Stimulated activated CD8-positive, alpha-beta memory T cell treated with anti-CD3 and anti-CD28 coated beads, Interleukin-2, amount 100 ng/mL, for 1 hour (primary cell): ENCODE measurements at places on chromosomes 12 and 14.
A peak's percentile ranks its signal among the peaks of the same experiment; 100 is the strongest.

GRCh38 chr12:89353823-89354611 lies 1.7 kb upstream of the DUSP6 start:
- DNase-seq = peak; percentile 33

DNA sequence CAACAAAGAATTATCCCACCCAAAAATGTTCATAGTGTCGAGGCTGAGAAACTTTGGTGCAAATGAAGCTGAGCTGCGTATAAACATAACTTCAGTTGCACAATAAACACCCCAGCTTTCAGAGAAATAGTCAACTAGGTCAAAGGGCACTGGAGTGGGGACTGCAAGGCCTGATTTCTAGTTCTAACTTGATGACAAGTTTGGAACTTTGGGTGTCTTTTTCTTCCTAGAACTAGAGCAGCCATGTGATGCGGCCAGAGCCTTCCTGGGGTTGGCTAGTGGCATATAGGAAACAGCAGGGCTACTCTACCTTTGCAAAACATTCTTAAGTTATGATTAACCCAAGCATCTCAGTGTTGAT lies 298.4 kb upstream of the AMIGO2 start:
- DNase-seq = no peak

GRCh38 chr14:52937869-52938268 lies 13.0 kb downstream of the FERMT2 start:
- DNase-seq = no peak

GRCh38 chr12:50398931-50399330 lies 1.8 kb upstream of the LARP4 start:
- no peak for DNase-seq

DNA sequence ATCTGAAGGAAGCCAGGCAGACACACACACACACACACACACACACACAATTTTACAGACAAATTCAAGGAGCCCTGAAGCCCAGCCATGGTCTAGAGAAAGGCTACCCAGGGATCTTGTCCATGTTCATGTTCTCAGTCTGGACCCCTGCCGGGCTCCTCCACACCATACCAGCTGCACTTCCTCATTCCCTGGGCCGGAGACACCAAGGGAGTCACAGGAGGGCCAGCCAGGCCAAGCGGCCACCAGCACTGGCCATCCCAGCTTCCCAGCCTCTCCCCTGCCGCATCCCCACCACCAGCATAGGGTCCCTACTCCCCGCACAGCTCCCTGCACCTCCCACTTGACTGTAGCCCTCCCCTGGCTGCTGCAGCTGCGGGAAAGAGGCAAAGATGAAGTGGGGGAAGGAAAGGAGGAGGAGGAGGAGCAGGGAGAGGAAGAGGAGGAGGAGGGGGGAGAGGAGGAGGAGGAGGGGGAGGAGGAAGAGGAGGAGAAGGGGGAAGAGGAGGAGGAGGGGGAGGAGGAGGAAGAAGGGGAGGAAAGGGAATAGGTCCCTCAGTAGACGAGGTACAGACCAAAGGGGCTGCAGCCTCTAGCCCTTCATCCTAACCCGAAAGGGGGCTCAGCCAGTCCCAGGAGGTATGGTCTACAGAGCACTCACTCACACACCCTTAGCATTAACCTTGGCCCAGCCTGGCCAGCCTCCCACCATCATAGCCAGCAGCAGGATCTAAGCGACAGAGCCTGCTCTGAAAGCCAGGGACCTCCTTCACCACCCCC lies 293.2 kb downstream of the DPF3 start:
- no peak for DNase-seq

- peak; percentile 17 for DNase-seq
These were observed at the start of gene PPP1R36 for GRCh38 chr14:64549791-64550620. Gene PPP1R36 (plus strand): TSS chr14:64549961. CDS start chr14:64549998, 37 bp downstream.

GRCh38 chr12:60240891-60241290 lies 645.1 kb downstream of the SLC16A7 start:
- no peak for DNase-seq

DNA sequence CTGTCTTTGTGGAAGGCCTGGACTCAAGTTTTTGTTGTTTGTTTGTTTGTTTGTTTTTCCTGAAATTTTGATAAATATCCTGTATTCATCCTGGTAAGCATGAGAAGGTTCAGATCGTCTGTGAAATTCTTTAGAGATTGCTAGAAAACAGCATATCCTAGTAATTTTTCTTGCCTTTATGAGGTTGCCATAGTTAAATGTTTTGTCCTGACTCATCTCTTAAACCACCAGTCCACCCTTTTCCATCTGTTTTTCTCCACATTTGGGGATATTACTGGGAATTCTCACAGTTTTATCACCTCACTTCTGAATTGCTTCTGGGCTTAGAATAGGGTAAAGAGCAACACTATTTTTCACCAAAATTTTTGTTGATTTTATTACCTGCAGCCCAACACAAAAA lies 248.3 kb downstream of the FBXL14 start:
- DNase-seq = no peak

DNA sequence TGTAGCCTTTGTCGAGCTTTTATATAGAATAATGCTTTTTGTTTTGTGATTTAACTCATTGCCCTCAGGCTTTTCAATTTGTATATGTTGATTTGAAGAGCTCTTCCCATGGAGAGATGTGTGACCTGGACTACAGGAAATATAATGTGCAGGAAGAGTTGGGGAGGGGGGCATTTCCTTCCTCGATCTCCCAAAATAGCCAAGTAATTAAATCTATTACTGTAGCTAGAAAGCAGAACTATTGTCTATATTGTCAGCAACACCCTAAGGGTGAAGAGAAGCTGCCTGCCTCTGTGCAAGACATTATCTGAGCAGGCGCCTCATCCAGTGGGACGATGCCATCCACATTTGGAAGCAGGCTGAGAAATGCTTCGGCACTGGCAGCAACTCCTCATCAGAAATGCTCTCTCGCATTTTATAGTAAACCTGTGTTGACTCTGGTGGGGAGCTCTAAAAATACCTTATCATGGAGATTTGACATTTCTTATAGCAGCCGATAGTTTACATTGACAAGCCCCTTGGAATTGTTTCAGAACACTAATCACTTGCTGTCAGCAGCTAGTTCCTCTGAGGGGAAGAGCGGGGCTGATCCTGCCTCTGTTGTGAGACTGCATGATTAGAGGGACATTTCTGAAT lies 392.5 kb upstream of the RGS6 start:
- DNase-seq = no peak

DNA sequence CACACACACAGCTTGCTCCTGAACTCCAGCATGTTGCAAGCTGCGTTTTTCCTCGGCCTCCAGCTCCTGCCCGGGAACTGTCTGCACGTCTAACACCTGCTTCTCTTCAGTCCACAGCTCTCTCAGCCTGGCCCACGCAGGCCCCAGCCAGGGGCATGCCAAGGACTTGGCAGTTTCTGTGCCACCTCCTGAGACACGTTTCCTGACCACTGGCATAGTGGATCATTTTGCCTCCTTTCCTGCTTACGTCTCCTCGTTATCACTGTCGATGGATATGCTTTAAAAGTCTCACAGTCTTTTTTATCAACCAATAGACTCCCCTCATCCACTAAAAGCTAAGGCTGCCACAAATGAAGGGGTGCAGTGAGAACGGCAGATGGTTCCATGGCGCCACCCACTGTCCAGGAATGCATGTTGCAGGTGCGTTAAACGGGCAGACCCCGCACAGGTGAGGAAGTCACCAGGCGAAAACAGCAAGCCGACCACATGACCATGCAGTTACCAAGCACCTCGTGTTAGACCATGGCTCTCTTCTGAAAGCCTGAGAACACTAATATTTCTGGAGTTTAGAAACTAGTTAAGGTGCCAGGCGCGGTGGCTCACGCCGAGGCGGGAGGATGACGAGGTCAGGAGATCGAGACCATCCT lies 14.7 kb upstream of the TEAD4 start:
- DNase-seq = peak; percentile 25

DNA sequence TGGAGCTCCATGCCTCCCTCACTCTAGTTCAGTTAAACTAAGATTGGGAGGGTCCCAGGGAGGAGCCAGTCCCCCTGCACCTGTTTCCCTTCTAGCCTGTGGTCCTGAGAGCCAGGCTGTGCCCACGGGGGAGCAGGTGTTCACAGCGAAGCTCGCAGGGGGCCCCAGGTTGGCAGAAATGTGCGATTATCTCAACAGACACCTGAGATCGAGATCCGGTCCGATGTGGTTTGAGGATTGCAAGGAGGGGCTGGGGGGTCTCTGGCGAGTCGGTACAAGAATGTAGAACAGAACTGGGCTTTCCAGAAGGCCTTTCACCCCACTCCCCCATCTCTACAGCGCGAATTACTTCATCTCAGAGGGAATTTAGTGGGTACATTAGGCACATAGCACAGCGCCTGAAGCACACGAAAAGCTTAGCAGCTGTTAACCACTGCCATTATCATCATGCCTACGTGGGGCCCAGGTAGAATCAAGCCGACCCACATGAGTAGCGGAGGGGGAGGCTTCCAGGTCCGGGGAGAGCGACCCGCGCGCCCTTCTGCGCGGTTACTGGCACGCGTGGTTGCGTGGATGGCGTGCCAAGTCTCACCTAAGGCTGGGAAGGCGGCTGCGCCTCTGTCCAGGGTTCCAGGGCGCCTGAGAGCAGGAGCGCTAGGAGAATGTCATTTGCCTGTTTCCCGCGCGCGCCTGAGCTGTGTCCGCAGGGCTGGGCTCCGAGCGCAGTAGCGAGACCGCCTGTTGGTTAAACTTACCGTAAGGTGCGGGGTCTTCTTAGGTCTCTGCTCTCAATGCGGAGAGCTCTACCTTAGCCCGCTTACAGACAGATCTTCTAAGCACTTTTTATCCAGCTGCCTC lies 1539.5 kb upstream of the TMEM132C start:
- DNase-seq = no peak

DNA sequence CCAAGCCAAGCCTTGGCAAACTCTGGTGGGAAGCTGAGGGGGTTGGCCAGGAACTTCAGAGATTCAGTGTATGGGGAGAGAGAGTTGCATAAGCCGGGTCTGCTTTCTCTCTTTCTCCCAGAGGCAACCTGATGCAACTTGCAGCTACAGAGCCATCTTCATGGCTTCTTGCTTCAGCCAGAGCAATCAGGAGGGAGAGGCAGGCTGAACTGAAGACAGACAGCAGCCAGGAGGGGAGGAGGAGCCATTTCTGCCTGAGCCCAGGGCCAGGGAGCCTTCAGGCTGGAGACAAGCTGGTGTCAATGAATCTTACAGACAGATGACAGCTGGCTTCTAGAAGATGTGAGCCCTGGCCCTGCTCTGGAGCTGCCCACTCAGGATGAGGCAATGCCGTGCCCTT lies 18.7 kb downstream of the NPC2 start:
- no peak for DNase-seq

DNA sequence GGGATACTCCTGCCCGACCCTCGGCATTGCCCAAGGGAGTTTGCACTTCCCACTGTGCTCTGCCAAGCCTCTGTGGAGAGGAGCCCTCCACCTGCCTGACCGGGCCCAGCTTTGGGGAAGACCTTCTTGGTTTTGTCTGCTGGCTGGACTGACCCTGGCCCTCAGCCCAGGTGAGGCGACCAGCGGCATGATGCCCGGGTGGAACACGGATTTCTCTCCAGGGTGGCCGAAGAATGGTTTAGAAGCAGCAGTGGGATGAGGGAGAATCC lies 15.6 kb downstream of the ZBTB42 start:
- DNase-seq = no peak

- DNase-seq = no peak
These were observed 3.9 kb upstream of the TMEM233 start for GRCh38 chr12:119589634-119590033.

DNA sequence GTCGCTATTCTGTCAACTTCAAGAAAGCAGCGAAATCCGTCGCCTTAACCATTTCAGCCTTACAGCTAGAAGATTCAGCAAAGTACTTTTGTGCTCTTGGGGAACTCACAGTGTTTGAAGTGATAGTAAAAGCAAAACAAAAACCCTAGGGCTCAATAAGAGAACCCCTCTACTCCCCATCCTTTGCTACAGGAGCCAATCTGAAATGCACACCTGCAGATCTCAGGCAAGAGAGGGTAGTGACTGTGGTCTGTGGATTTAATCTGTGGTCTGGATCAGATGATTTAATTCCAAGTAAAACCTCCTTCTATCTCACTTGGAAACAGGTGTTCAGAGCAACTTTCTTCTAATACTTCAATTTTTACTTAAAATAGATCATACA lies 422.9 kb upstream of the OR4E1 start:
- no peak for DNase-seq

- no peak for DNase-seq
These were observed 16.7 kb downstream of the AK7 start for GRCh38 chr14:96408608-96409007.

GRCh38 chr14:64531567-64531966 lies 9.0 kb upstream of the HSPA2 start:
- DNase-seq = no peak

DNA sequence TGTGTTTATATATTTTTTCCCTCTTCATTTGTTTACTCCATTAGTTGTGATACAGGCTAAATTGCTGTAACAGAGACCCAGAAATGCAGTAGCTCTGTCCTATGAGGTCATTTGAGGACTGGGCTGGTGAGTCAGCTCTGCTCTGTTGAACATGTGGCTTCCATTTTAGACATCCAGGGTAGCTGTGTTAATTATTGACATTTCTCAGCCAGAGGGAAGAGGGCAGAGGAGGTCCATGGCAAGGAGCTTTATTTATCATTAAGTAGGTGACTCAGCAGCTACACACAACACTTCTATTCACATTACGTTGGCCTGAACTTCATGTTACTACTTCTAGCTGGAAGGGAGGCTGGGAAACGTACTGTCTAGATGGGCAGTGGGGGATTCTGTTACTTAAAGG lies 85.4 kb downstream of the PTCSC3 start:
- no peak for DNase-seq

DNA sequence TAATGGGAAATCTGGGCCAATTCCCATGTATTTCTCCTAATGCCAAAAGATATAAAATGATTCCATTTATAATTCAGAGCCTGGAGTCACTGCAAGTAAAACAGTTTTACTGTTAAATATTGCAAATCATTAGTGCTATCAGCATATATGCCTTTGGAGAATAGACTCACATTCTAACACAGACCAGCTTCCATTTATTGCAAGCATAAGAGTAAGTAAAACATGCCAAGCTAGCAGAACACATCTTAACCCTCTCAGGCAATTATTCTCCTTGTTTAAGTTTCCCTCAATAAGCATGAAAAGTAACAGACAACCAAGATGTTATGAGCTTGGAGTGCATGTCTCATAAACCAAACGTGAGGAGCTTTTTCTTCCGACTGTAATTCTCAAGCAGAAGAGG lies 173.9 kb upstream of the GRIP1 start:
- DNase-seq = no peak

DNA sequence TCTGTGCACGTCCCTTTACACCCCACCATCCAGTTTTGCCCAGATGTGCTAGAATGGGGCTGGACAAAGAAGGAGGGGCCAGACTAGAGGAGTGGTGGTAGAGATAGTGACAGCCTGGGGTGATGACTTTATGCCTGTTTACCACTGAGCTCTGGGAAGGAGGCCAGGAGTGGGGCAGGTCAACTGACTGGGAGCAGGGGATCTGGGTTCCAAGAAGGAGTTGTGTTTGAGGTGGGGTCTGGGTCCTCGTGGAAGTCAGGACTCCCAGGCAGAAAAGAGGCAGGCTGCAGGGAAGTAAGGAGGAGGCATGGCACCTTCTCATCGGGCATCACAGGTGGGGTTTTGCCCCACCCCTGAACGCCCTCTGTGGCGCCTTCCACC lies 315 bp downstream of the LTB4R2 start:
- no peak for DNase-seq
